SW480 (cell line): ENCODE measurements at places on chromosomes 7 and 10.

- DNase-seq = peak; percentile 79
Observed at GRCh38 chr7:129664029-129665012, 52.8 kb downstream of the NRF1 start.

- peak; percentile 25 for DNase-seq
Observed at GRCh38 chr7:131110297-131111080, 217.2 kb upstream of the MKLN1 start.

DNA sequence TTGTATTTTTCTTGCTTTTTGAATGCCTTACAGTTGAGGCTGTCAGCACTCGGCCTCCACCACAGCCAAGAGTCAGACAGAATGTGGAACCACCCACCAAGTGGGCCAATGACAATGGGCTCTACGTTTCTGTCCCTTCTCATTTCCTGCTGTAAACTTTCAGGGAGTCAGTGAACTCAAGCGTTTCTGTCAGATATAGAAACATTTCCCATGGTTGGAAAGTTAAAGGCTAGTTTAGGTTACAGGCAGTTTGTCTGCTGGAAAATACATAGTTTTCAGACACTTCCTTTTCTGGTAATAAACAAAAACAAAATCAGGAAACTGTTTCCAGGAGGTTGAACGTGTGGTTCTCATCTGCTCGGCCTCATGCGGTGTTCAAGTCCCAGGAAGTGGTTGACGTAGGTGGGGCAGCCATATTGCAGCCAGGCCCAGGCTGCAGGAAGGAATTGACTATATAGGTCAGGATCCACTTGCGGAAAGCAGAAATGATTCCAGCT lies 245.1 kb downstream of the CAMK1D start:
- no peak for DNase-seq

DNA sequence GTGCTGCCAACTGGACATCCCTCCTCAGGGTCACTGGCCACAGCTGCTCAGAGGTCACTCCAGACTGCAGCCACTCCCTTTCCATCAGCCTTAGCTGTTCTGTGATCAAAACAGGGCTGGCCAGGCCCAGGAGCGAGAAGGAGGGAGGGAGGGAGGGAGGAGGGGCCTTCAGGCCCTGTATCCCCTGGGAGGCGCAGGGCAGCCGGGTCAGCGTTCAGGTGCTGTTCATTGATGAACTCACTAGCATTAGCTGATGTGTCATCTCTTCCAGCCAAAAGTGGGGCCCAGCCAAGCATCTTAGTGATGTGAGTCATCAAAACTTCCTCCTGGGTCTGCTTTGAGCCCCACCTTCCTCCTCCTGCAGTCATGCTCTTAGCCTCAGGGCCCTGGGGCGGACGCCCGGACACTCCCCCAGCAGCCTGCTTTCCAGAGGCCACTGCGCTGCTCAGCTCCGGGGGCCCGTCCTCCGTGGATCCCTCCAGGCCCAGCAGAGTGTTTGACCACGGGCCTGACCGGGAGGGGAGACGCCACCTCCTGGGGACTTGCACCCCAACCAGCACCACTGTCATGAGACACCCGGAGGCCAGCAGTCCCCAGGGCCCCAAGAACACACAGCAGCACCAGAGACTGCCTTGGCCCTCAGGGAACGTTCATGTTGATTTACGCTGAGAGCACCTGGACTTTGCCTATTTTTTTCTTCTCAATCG lies 149.2 kb downstream of the PRKAG2 start:
- DNase-seq = peak; percentile 89

GRCh38 chr7:130021105-130021834 lies 29.9 kb downstream of the ZC3HC1 start:
- DNase-seq = no peak

GRCh38 chr10:121240011-121240410 lies 358.2 kb downstream of the FGFR2 start:
- no peak for DNase-seq

DNA sequence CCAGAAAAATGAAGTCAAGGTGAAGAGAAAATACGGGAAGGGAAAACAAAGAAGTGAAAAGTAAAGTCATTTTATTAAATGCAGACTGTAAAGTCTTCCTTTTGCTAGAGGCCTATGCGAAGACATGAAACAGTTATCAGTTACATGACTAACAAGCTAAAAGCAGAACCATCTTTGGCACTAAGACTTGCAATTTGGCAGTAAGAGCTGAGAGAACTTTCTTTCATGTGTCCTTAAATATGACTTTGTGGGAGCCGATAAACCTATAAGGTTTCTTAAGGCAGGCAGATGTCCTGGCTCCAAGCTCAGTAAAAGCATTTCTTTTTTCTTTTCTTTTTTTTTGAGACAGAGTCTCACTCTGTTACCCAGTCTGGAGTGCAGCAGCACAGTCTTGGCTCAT lies 10.4 kb downstream of the ANLN start:
- DNase-seq = no peak

DNA sequence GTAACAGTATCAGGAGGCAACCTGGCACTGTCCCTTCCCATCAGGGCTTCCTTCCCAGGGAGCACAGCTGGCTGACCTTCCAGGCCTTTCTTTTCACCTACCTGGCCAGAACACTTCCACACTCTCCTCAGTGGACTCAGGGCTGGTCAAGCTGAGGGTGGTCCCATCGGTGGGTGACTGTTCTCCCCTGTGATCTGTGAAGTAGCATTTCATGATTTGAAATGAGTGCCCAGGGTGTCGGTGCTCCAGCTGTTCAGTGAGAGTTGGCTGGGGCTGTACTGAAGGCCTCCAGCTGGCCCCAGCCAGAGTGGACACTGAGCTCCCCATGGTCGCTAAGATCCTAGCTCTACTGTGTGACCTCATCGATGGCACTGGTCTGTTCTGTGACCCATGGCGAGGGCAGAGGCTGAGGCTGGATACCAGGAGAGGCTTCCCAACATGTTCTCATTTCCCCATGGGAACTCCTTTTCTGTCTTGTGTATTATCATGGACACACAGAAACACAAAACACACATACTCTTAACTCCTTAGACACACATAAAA lies at the start of gene FAM170B:
FAM170B (minus strand) TSS at position 316 of the 543 bp plus-strand sequence; CDS start at position 213, 103 bp downstream.
- no peak for DNase-seq

DNA sequence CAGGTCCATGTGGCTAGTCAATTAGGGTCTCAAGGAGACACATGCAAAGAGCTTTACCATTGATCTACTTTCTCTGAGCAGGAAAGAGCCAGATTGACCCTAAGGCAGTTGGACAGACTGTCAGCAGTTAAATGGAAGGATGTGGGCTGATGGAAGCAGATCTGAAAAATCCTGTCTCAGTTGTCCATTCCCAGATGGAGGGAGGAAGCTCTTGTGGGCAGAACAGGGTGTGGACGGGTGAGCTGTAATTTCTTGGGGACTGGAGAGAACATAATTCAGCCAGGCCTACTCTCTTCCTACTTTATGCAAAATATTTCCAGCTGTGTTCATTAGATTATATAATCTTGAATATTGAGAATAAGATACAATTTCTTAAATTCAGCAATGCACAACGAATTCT lies 163.6 kb downstream of the GNAT3 start:
- no peak for DNase-seq

DNA sequence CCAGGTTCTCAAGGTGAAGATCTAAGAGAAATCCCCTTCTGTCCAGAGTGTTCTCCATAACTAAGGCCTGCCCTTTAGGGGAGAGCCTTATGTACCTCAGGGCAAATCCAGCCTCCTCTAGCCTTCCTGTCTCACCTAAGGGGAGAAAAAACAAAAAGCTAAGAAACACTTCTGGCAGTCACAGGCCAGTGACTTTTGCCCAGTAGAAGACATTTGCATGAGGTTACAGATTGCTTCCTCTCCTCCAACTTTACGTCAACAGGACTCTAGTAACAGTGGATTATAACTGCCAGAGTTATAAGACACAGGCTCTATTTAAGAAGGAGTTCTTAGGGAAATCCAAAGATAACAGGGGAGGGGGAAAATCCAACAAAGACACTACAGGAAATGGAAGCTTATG lies 15.9 kb upstream of the FAM241B start:
- no peak for DNase-seq

- no peak for DNase-seq
Observed at GRCh38 chr10:106378251-106378650, 786.3 kb downstream of the SORCS1 start.

GRCh38 chr7:134854816-134855215 lies 75.4 kb downstream of the CALD1 start:
- no peak for DNase-seq

GRCh38 chr10:129692695-129693094 lies 225.7 kb downstream of the MGMT start:
- no peak for DNase-seq

DNA sequence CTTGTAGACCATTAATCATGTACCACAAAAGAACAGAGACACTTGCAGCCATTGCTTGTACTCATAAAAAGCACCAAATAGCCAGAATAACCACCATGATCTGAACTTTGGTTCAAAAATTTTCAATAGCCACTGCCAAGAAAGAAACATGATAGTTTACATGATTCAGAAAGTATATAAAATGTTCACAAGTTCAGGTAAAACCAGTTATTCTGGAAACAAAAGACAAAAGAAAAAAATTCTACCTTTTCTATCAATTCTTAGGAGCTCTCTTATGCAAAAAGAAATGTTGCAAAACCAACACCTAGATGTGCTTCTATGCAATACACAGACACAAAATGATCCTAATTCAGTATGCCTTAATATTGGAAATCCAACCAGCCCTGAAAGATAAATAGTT lies 108.7 kb downstream of the PCLO start:
- DNase-seq = no peak

- no peak for DNase-seq
Observed at GRCh38 chr10:6274040-6274439, 71.3 kb downstream of the PFKFB3 start.

GRCh38 chr7:139811066-139811465 lies 18.0 kb upstream of the TBXAS1 start:
- DNase-seq = no peak

- DNase-seq = no peak
Observed at GRCh38 chr10:13422800-13423199, 74.7 kb upstream of the SEPHS1 start.

DNA sequence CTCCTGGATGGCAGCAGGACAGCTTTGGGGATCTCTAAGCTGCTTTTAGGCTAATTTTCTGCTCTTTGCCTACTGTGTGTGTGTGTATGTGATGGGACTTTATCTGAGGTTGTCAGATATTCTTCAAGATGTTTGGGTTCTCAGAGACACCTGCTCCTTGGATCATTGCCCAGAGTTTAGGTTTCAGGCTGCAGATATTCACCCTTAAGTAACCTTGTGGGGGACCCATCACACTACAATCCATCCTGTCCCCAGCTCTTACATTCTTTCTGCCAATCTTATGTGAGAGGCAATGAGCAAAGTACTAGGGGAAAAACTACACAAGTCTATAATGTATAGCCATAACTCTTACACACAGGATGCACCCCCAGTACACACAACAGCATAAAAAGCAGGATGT lies 263.0 kb upstream of the ZWINT start:
- DNase-seq = no peak

DNA sequence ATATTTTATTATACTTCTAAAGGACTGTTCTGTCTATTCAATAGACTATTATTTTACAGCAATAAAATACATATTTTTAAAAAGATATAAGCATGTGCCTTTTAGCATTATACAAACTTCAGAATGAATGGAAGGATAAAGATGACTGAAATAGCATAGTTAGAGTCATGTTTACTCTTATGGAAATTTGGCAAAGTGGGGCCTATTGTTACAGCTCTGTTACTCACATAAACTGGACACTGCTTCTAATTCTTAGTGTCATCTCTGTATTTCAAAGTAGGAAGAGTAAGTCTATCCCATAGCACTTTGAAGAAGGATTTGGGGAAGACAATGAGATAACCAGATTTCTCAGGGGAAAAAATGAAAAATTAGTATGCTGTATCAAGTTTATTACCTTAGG lies 168.2 kb downstream of the SKAP2 start:
- no peak for DNase-seq

DNA sequence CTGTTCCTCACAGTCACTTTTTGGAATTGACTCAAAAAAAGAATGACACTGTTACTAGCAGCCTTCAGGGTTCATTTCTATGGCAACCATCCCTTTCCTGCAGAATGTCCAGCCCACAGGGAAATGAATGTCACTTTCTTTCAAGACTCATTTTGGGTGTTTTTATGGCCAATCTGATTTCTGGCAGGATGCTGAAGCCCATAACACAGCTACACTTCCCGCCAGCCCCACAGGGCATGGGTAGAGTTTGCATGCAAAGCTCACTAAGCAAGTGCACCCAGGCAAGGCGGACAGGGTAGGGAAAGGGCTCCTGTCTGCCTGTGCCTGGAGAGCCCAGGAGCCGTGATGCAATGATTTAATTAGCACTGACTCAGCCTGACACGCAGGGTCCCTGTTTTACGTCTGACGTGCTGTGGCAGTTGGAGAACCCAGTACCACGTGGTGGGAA lies 26.1 kb upstream of the GPAM start:
- no peak for DNase-seq

- no peak for DNase-seq
Observed at GRCh38 chr10:43230101-43230908, 36.6 kb downstream of the RASGEF1A start.

- DNase-seq = peak; percentile 30
Observed at GRCh38 chr7:131945313-131945911, 389.0 kb upstream of the PODXL start.

- no peak for DNase-seq
Observed at GRCh38 chr10:93827056-93827804, 66.5 kb upstream of the SLC35G1 start.

DNA sequence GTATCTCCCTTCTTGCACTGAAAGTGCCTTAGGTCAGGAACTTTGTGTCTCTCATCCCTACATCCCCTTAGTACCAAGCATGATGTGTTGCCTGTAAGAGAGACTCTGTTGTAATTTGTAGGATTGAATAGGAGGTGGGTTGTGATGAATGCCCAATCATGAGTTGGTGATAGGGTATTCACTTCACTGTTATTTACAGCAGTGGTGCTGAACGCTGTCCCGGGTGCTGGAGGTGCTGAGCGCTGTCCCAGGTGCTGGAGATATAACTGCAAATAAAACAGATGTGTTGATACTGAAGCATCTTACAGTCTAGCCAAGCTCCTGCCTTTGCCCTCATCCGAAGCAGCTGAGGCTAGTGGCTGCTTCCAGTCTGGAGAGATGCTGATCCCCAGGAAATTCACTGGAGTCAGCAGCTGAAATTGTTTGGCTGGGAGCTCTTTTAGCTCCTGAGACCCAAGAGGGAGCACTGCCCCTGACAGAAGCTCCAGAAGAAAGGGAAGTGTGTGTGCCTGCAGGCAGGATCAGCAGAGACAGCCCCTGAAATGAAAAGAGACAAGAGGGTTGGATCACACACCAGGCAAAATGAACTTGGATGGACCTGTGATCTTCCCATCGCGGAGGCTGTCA lies 183.4 kb downstream of the SORCS3 start:
- DNase-seq = peak; percentile 41

- DNase-seq = no peak
Observed at GRCh38 chr7:43764807-43765491, 6.5 kb downstream of the BLVRA start.

GRCh38 chr7:84829719-84830118 lies 357.1 kb downstream of the SEMA3D start:
- no peak for DNase-seq

- DNase-seq = no peak
Observed at GRCh38 chr10:82943142-82943541, 1068.1 kb downstream of the NRG3 start.

- no peak for DNase-seq
Observed at GRCh38 chr7:159099711-159100231, 44.9 kb downstream of the VIPR2 start.

- no peak for DNase-seq
Observed at GRCh38 chr7:37571806-37572205, 111.8 kb upstream of the GPR141 start.

GRCh38 chr7:13980474-13980873 lies 9.0 kb downstream of the ETV1 start:
- no peak for DNase-seq
